ENCODE measurements at places on chromosomes 12 and 14.
A peak's percentile ranks its signal among the peaks of the same experiment; 100 is the strongest.

- no peak for DNase-seq
Observed at GRCh38 chr14:104321088-104321801, 182.9 kb downstream of the KIF26A start.

GRCh38 chr12:27505109-27505508 is 18.9 kb upstream of the PPFIBP1 start:
- DNase-seq, result peak; percentile 76

GRCh38 chr12:108308395-108309085 is 30.6 kb downstream of the CMKLR1 start:
- DNase-seq, result no peak

DNA sequence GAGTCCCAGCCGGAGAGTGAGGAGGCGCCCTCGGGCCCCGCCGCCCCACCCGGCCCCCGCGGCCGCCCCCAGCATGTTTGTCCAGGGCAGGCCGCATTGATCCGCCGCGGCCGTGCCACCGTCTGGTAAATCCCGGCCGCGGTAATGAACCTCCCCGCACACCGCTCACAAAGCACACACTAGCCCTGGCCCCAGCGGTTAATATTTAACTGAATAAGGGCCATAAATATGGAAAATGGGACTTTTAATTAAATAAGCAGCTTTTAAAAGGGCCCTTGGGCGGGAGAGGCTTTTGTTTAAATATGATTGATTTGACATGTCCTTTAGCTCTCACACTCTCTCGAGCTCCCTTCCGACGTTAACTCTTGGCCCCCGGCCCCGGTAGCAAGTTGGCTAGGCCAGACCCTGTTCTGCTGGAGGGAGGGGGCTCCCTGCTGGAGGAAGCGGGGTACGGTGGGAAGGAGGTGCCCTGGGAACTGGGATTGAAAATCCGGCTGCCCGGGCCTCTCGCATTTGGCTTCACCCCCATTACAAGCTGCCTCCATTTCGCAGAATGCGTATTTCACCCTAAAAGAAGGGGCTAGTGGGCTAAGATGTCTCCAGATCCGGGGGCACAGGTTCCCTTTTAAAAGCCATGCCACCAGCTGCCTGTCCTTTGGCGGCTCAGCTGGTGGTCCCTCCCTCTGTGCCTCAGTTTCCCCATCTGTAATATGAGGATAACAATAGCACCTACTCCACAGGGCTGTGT is 199.8 kb downstream of the RBM19 start:
- DNase-seq, result no peak

- no peak for DNase-seq
Observed at GRCh38 chr12:46082490-46083200, 92.3 kb upstream of the SCAF11 start.

- DNase-seq, result peak; percentile 37
Observed at GRCh38 chr12:50734409-50735263, 29.3 kb upstream of the ATF1 start.

DNA sequence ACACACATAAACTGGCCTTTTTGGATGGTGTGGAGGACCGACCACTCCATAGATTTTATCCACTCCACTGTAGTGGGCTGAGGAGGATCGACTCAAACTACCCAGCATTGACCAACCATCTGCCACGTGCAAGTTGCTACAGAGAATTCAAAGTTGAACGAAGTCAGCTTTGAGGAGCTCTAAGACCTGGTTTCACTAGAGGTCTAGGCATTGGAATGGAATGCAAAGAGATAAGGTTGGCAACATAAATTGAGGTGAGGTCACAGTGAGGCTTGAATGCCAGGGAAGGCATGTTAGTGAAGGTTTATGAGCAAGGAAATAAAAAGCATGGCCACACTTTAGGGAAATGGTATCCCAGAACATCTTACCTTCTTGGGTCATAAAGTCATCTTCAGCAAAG is 14.5 kb downstream of the VWF start:
- no peak for DNase-seq

- no peak for DNase-seq
Observed at GRCh38 chr14:61838661-61839245, 76.5 kb downstream of the SNAPC1 start.

GRCh38 chr14:33899723-33900341 is 51.0 kb downstream of the EGLN3 start:
- DNase-seq, result no peak

- no peak for DNase-seq
Observed at GRCh38 chr12:72214163-72214562, 58.0 kb upstream of the TRHDE start.

- DNase-seq, result peak; percentile 95
Observed at GRCh38 chr12:109461846-109462756, 15.0 kb downstream of the KCTD10 start.

DNA sequence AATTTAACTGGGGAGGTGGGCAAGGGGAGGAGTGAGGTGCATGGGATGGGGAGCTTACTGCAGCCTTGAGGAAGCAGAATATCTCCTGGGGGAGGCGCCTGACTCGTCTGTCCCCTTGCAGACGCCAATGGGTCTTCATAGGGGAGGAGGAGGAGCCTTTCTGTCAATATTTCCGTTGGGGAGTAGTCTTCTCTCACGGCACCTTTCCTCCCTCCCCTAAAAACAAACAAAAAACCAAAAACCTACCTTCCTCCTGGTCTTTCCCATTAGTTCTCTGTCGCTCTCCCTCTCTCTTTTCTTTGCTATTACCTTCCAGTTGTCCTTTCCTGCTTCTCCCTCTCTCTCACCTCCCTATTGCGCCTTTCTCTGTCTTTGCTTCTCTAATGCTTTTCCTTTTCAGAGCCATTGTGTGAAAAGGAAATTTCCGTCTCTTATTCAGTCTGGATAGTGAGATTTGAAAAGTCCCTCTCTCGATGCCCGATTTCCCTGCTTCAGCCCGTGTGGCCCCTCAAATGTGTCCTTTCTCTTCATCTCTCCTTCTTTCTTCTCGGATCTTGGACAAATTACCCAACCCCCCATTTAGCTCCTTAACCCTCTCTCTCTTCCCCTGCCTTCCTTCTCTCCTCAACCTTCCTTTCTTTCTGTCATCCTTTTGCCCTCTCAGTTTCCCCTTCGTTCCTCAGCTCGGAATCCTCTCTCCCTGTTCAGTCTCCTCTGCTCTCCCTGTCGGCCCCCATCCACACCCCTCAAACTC is 5.9 kb downstream of the GPR84 start:
- peak; percentile 50 for DNase-seq

- DNase-seq, result no peak
Observed at GRCh38 chr12:118981285-118982211, at the start of gene SRRM4. Gene SRRM4 (plus strand): TSS chr12:118981541. CDS start chr12:118981883, 342 bp downstream.

GRCh38 chr12:70719672-70720420 is 82.6 kb upstream of the PTPRB start:
- peak; percentile 57 for DNase-seq

- DNase-seq, result no peak
Observed at GRCh38 chr12:64058541-64059265, 163.4 kb downstream of the KICS2 start.

GRCh38 chr12:77916276-77916675 is 85.6 kb downstream of the NAV3 start:
- DNase-seq, result no peak

DNA sequence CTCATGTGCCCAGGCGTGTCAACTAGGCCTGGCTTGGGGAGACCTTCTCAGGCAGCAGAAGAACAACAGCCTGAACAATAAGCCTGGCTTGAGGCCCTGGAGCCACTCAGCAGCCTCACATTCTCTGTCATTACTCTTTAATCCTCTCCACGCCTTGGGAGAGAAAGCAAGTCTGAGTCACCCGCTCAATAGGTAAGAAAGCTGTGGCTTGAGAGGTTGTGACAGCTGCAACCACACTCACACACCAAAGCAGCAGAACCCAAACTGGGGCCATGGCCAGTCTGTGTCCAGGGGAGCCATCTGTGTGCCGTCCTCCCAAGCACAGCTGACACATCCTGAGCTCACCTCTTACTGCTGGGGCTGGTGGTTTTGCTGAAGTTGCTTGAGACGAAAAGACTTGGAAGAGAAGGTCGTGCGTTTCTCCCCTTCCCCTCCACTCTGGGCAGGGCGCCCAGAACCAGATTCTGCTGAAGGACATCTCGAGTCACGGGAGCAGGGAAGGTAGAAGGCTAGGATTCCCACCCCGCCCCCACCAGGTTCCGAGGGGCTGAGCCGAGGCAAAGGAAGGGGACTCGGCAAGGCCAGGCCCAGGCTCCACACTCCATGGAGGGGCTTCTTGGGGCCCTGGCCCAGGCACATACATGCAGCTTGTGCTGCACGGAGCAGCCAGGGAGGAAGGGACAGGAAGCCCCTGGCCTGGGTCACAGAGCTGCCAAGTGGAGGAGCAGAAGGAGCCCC is 5.5 kb downstream of the TMEM63C start:
- DNase-seq, result no peak

- no peak for DNase-seq
Observed at GRCh38 chr12:128408669-128409068, 141.7 kb downstream of the TMEM132C start.

DNA sequence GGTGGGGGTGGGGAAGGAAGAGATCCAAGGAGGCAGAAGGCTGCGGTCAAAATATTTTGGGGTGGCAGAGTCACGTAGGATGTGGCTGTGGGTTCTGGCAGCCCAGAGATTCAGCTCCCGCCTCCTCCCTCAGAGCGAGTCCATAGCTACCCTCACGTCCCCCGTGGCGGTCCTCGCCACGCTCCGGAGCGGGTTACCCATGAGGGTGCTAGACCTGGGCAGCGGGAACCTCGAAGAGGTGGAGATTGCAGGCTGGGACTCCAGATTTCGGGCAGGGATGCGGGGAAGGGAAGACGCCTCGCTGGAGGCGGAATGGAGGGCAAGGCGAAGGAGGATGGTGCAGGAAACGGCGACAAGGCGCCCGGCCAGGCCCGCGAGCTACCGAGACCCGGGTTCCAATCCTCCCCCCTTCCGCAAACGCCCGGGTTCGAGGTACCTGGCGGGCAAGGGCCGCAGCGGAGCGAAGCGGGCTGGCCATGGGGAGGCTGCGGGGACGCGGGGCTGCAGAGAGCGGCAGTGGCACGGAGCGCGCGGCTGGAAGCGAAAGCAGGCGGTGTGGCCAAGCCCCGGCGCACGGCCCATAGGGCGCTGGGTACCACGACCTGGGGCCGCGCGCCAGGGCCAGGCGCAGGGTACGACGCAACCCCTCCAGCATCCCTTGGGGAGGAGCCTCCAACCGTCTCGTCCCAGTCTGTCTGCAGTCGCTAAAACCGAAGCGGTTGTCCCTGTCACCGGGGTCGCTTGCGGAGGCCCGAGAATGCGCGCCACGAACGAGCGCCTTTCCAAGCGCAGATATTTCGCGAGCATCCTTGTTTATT is 46.2 kb downstream of the BCAT1 start:
- peak; percentile 31 for DNase-seq

DNA sequence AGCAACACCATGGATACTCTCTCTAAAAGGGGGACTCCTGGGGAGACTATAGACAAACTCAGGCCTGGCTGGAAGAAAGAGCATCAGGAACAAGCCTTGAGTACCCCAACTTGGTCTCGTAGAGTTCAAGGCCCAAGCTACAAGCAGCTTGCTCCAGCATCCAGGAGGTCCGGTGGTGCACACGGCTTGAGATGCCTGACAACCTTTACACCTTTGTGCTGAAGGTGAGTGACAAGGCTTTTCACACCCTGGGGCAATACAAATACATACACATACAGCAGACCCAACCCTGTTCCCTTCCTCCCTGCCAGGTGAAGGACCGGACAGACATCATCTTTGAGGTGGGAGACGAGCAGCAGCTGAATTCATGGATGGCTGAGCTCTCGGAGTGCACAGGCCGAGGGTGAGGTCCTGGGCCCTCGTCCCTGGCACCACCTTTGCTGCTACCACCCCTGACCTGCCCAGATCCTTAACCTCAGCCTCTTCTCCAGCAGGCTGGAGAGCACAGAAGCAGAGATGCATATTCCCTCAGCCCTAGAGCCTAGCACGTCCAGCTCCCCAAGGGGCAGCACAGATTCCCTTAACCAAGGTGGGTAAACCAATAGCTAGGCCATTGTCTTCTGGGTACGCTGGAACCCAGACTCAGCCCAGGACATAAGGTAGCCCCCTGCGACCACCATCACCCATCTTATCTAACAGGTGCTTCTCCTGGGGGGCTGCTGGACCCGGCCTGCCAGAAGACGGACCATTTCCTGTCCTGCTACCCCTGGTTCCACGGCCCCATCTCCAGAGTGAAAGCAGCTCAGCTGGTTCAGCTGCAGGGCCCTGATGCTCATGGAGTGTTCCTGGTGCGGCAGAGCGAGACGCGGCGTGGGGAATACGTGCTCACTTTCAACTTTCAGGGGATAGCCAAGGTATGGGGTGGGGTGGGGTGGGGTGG is 41.2 kb downstream of the SH2B3 start:
- DNase-seq, result no peak

GRCh38 chr12:992647-993046 is 1.6 kb downstream of the ERC1 start:
- no peak for DNase-seq

DNA sequence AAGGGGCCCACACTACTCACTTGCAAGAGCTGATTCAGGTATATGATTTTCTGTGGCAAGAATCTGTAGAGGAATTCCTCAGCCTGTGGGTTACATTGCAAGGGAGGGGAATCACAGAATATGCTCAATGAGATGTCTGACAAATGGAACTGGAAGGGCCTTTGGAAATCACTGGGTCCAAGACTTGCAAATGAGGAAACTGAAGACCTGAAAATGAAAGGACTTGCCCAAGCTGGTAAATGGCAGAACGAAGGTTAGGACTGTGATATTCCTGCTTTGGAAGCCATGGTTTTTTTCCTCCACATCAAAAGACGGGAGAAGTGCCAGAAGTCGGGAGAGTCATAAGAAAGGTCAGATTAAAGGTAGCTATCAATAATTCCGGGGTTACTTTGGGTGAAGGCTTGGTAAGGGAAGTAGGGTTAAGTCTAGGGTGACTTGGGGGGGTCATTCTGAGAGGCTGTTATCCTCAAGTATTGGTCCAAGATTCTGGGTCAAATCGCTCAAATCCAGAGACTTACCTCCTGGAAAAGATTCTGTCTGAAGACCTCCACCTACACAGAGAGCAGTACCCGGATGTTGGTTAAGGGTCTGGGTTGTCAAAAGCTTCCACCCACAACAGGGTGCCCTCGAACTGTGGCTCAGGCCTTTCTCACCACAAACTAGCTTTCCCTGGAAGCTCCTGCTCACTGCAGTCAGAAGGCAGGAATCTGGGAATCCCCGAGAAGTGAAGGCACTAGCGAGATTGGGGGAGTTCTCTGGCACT is 539 bp downstream of the PSME2 start:
- no peak for DNase-seq

DNA sequence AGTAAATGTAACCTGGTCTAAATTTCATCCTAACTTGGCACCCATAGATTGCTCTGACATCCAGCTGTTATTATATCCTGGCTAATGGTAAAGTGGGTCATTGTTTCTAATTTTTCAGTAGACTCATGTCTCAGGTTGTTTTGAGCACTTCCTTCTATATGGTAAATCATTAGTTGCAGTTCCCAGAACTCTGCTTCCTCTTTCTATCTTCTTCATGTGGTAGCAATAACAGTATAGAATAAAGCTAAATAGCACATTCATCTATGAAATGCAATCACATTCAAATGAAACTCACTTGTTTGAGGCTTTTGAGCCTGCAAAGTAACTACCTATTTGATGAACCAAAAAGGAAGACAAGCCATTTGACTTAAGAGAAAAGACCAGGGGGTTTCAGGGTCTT is 65.1 kb upstream of the GZMB start:
- DNase-seq, result no peak

DNA sequence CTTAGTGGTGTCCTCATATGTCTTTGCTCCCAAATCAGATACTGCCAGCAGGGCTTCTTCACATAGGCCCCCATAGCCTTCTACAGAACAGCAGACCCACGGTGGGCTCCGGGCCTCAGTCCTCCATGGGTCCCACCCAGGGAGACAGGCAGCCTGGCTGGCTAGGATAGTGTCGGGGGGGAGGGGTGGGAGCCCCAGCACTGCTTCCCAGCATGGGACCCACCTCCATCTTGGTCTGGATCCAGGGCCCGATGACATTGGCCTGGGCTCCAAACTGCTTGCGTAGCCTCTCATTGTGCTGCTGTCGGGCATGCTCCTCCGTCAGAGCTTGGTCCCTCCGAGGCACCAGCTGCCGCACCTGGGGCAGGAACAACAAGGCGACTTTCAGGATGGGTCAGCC is 89.4 kb upstream of the ZFP36L1 start:
- no peak for DNase-seq
